ENCODE measurements at places on chromosomes 12 and 14.
A peak's percentile ranks its signal among the peaks of the same experiment; 100 is the strongest.

GRCh38 chr14:24095271-24096068, 1.4 kb downstream of the PCK2 start:
- DNase-seq: no peak

DNA sequence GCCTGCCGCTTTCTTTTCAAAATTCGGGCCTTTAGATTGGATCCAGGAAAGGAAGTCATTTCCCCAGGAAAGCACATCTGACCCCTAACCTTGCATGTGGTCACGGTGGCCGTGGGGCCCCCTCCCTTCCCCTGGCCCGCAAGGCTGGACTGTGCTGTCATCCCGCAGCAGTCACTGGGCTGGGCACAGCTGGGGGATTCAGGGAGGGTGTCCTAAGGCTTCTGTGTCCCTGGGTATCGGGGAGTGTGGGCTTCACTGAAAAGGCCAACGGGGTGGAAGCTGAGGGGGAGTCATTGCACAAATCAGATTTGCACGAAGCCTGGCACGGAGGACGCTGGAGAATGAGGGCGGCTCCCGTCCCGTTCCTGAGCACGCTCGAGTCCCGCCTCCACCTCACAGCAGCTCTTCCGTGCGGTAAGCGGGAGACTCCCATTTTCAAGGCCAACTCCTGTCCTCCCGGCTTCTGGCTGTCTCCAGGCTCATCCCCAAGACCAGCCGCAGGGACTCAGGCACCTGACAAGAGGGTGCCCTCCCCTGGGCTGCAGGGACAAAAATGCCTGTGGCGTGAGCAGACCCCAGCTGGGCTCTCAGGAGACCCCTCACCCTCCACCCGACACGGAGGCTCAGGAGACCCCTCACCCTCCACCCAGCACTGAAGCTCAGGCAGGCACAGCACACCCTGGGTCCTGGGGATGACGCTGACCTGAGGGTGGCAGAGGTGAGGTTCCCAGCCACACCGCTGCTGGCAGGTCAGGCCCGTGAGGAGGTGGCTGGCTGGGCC, 9.6 kb downstream of the XRCC3 start:
- no peak for DNase-seq

DNA sequence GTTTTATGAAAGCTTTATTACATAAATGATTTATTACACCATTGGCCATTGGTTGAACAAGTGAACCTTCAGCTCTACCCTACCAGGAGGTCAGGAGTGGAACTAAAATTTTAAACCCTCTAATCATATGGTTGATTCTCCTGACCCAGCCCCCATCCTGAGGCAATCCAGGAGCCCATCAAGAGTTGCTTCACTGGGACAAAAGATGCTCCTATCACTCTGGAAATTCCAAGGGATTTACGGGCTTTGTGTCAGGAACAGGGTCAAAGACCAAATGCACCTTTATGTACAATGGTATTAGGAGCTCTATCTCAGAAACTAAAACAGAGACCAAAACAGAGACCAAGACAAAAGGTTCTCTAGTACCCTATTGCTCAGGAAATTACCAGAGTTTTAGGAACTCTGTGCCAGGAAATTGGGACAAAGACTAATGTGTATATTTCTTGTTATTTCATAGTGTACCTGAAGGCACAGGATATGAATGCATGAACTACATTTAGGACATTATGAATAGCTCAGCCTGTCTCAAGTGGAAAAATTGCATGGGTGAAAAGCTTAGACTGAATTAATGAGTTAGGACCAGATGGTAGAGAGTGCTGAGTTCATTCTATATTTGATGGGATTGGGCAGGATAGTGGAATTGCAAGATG, 171.7 kb upstream of the FLRT2 start:
- DNase-seq: no peak

GRCh38 chr14:81350344-81351130, 49.6 kb downstream of the STON2 start:
- peak; percentile 29 for DNase-seq

GRCh38 chr12:20963762-20964161, 153.3 kb downstream of the SLCO1B3 start:
- DNase-seq: no peak

- no peak for DNase-seq
Observed at GRCh38 chr14:92012121-92012748, 27.6 kb downstream of the TRIP11 start.

DNA sequence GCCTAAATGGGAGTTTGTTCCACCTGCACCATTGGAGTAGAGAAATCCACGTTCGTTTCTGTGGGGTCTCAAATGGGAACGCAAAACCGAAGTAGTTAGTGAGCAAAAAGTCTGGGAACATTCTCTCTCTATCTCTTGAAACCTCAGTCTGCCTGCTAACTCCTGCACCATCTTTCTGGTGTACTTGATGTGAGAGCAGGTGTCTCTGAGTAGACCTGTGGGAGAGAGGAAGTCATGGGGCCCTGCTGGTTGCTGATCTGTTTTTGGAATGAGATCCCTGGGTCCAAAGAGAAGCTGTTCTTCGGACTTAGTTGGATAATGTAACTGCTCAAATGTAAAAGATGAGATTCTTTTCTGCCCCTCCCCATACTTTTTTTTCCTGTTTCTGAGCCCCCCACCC, 57.3 kb downstream of the MAX start:
- DNase-seq: no peak

DNA sequence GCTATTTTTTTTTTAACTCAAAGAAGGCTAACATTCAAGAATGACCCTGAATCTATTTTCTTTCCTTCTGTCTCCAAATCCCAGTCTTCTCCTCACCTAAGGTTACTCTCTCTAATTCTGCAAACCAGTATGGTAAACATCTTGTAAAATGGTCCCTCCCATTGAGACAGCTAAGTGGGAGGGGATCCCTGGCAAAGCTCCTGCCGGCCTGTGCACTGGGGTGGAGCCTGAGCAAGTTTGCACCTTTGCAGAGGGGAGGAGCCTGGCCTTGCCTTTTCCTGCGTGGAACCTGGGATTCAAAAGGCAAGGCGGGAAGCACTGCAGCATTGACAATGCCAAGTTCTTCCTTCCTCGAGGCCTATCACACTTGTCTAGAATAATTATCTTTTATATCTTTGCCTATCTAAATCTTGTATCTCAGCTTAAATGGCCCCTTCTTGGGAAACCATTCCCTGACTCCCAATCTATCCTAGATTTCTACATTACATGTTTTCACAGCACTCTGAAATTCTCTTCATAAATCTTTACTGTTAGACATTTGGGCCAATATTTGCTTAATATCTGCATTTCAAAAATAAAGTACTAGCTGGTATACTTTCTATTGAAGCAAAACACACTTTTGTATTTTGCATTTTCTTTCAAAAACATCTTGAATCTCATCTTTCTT, 83.0 kb downstream of the EPS8 start:
- no peak for DNase-seq

DNA sequence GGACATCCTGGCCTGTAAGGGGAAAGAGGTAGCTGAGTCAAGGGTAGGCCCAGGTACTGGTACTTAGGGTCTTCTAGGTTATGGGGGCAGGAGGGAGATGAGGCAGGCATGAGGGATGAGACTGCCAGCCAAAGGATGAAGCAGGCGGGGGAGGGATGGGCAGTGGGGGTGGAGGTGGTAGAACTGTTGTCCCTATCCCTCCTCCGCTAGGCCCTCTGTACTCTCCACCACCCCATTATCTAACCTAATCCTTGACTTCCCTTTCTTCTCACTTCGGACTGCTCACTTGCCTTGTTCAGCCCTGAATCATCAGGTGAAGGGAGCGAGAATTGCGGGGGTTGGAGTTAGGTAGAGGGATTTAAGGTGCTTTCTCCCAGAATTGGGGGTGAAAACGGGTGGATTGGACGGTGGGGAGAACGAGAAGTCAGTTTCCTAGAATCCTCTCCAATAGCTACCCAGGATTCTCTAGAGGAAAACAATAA, 562 bp downstream of the PAN2 start:
- DNase-seq: no peak

GRCh38 chr12:105204916-105205315, 31.1 kb downstream of the APPL2 start:
- peak; percentile 41 for DNase-seq

GRCh38 chr12:88375306-88376305, 204.7 kb downstream of the KITLG start:
- DNase-seq: no peak

- DNase-seq: no peak
Observed at GRCh38 chr12:76152181-76152807, 67.8 kb upstream of the NAP1L1 start.

DNA sequence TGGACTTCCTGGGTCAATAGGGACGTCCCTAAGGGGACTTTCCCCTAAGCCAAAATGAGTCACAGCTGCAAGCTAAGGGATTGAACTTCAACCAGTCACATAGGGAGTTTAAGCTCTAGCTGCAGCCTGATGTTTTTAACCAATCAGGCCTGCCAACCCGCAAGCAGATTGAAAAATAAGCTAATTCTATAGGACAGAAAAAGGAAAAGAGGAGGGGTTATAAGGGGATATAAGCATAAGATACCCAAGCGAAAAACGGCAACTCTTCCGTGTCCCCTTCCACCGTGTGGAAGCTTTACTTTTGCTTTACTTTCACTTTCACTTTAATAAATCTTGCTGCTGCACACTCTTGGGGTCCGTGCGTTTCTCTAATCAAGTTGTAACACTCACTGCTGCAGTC, 24.4 kb downstream of the ATP23 start:
- DNase-seq: no peak

- peak; percentile 75 for DNase-seq
Observed at GRCh38 chr12:94644141-94644979, 6.0 kb downstream of the TMCC3 start.

DNA sequence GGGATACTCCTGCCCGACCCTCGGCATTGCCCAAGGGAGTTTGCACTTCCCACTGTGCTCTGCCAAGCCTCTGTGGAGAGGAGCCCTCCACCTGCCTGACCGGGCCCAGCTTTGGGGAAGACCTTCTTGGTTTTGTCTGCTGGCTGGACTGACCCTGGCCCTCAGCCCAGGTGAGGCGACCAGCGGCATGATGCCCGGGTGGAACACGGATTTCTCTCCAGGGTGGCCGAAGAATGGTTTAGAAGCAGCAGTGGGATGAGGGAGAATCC, 15.6 kb downstream of the ZBTB42 start:
- DNase-seq: no peak

DNA sequence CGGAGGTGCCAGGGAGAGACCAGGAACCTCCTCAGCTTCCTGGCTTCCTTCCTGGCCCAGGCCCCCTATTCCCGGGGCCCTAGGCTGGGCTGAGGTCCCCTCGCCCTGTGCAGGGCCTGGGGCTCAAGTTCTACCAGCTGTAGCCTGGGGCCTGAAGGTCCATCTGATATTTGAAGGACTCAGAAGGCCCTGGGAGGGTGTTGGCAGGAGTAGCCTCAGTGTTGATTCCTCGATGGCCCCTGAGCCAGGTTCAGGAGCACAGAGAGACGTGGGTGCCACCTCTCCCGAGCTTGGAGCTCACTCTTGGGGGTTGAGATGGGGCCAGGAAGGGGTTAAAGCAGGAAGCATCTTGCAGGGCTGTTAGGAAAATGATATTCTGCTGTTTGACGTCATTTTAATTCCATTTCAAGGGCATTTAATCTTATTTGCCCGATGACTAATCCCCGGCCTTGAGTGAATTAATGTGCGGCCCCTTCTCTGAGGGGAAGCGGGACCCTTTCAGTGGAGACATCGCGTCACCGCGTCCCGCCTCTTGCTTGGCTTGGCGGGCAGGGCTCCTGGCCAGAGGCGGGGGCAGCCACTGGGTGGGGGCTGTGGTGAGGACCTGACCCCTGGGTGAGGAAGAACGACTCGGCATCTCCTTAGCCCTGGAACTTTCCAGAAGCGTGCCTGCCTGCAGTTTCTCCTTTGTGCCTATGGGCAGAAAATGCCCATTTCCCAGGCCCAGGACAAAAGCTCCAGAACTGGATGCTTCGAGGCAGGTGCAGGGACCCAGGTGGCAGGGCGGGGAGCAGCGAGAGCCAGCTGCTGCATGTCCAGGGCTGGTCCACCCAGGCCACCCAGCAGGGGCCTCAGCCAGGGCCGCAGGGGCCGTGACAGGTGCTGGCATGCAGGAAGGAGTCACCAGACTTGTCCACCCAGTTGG, 158.3 kb downstream of the KIF26A start:
- DNase-seq: no peak

DNA sequence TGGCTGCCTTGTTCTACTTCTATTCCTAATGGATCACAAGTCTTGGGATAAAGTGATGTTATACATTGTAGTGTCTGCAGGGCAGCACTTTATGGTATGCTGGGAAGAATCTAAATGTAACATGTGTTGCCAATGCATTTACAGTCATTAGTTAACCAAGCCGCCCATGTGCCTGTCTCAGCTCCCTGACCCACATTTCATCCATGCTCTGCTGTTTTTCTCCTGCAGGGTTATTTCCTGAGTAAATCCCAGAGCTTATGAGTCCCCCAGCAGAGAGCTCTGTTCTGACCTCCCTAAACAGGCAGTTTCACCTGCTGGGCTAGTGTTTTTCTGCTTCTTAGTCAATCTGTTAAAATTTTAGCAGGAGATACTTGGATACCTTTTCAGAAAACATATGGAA, 4.4 kb upstream of the TMTC2 start:
- no peak for DNase-seq

GRCh38 chr12:74980510-74980909, 229.1 kb downstream of the KCNC2 start:
- no peak for DNase-seq

GRCh38 chr12:16285586-16285985, 8.1 kb upstream of the SLC15A5 start:
- DNase-seq: no peak

DNA sequence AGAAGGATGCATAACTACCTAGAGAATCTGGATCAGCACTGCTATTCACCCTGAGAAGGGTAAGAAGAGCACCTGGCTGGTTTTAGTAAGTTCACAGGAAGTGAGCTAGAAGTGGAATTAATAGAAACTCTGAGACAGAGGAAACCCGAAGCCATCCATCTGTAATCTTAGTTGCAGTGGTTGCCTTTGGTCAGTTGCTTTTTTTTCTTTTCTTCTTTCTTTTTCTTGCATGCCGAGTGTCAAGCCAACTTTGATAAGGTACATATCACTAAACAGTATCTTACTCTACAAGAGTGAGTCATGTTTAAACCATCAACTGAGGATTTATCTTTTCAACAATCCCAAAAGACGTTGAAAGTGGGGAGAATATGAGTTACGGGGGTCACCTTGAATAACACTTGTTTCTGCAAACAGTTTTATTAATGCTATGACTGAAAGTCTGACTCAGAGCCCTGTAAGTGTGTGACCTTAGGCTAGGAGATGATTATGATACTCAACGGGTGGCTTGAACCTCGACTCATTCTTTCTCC, 26.7 kb downstream of the C12orf75 start:
- peak; percentile 89 for DNase-seq

GRCh38 chr14:104248203-104249055, 110.0 kb downstream of the KIF26A start:
- DNase-seq: no peak

- no peak for DNase-seq
Observed at GRCh38 chr12:27537855-27538675, 14.1 kb downstream of the PPFIBP1 start.

DNA sequence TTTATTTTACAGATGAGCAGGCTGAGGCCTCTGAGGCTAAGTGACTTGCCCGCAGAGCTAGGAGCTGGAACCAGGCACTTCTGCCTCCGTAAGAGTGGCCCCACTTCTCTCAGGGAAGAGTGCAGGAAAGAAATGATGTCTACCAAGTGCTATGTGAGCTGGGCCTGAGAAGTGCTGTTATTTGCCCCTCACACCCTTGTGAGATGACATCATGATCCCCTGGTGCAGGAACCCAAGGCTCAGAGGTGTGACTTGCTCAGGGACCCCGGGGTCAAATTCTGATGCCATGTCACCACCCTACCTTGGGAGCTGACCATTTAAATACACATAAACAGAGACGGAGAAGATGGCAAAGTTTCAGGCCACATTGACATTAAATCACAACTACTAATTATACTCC, 63.7 kb upstream of the DDX11 start:
- no peak for DNase-seq

Measured in NCI-H226 (cell line).